Activated CD4-positive, alpha-beta memory T cell treated with anti-CD3 and anti-CD28 coated beads, Interleukin-2, amount 10 ng/mL, durations not matched to agents 7 days and 5 days (primary cell): ENCODE measurements at places on chromosomes 16 and 17.

GRCh38 chr17:9512323-9513168 is 63.1 kb downstream of the STX8 start:
- DNase-seq, result no peak

DNA sequence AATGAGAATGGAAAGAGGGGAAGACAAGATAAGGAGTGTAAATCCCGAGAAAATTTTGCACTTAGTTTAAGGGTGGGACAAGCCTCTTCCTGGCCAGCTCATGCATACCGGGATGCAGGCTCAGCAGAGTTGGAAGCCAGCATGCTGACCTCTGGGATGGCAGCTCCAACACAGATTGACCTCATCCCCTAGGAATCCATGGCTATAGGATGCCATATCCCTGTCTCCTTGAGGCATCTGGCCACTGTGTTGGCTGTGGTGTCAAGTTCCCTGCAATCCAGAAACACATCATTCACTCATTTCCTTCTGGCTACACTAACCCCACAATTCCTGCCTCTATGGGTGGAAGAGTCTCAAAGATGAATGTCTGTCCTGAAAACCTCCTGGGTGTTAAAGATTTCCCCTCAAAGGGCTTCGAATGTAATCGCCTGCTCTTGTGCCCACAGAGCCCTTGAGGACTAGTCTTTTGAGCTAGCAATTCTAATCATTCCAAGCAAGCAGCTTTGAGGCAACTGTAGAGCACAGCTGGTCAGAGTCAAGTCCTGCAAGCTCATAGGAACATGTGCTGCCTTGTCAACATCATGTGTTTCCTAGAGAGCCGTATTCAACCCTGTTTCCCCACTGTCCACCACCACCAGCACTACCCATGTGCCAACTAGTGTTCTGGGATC is 141.4 kb downstream of the PMP22 start:
- no peak for DNase-seq

DNA sequence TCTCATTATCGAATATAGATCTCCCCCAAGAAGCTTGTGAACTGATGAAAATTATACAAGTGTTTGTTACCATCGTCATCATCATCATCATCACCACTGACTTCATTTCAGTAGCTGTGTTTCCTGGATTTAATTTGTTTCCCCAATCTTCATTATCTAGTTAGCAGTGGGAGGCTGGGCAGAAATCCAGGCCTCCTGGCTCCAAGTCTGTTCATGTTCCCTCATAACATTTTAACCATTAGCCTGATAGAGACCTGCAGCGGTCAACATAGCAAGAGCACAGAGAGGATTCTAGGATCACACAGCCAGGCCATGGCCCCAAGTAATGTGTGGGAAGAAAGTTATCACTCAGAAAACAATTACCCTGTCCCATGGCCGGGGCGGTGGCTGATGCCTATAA is 526.2 kb upstream of the CDH11 start:
- no peak for DNase-seq

DNA sequence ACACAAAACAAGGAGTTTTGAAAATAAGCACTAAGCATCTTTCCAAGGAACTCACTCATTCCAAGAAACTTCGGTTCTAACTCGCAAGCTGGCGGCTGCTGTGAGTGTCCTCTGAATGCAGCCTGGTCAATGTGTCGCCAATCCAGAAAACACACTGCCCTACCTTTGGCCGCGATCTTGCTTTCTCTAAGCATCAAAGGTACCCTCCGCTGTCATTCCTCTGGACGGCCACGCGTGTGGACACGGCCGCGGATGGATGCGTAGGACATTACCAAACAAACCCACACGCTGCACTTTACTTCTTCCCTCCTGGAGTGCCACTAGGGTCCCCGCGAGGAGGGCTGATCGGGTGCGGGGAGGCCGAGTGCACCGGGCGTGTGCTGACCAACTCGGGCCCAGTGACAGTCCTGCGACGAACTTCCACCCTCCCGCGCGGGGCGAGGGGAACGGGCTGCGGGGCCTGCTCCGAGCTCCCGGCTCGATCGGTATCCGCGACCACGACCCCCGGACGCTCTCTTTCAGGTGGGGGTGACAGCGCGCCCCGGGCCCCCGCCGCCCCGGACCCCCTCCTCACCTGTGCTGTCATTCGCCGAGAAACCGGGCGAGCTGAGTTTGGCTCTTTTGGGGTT is 1.1 kb downstream of the CREBBP start:
- DNase-seq, result peak; percentile 31

DNA sequence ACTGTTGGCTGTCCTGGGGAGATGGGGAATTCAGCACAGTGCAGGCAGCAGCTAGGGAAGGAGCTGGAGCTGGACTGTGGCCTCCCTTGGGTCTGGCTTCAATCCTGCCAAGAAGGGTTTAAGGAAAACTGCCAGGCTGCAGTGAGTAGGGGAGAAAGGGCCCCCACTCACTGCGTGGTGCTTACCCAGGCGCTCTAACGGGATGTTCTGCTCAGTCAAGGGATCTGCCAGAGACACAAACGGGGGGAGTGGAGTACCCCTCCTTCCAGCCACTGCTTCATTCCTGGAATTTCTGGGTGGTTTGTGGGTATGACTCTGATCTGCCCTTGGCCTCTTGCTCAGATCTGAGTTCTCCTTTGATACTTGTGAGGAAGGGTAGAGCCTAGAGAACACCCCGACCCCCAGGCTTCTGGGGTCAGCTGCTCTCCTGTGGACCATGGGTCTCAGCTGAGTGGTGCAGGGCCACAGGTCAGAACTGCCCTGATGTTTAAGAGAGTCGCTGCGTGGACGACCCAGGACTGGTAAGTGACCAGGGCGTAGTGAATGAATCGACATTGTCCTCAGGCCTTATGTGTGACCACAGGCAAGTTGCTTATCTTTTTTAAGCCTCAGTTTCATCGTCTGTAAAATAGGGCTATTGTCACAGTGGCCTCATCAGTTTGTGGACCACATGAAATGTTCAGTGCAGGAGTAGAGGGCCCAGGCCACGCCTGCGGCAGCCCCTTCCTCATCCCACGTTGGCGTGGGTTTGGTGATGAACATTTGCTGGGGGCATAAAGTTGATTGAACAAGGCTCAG is 9.6 kb downstream of the CRISPLD2 start:
- no peak for DNase-seq

DNA sequence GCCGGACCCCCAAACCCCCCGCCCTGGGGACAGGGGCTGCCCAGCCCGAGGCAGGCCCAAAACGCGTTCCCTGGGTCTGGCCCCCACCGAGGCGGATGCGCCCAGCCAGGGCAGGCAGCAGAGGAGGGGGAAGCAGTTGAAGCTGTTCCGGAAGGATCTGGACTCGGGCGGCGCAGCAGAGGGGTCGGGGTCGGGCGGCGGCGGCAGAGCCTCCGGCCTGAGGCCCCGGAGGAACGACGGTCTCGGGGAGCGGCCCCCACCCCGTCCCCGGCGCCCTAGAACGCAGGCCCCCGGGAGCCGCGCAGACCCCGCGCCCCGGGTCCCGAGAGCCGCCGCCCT is 22.9 kb upstream of the ZFPM1 start:
- no peak for DNase-seq

DNA sequence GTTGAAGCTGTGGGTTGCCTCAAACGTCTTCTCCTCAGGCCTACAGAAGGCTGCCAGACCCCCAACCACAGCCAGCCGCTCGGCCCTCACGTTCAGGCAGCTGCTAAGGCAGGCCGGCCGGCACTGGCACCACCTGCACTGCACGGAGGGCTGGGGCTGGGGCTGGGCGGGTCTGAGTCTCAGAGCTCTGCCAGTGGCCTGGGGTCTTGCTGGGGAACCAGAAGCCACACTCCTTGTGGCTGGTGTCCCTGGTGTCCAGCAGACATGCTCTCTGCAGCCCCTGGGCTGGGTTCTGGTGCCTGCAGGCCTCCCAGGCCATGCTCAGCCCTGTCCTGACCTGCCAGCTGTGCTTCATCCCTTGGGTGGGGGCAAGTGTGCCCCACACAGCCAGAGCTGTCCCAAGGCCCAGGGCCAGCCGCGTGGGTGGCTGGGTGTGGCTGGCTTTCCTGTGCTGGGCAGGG is 42.0 kb downstream of the BAHCC1 start:
- DNase-seq, result no peak

DNA sequence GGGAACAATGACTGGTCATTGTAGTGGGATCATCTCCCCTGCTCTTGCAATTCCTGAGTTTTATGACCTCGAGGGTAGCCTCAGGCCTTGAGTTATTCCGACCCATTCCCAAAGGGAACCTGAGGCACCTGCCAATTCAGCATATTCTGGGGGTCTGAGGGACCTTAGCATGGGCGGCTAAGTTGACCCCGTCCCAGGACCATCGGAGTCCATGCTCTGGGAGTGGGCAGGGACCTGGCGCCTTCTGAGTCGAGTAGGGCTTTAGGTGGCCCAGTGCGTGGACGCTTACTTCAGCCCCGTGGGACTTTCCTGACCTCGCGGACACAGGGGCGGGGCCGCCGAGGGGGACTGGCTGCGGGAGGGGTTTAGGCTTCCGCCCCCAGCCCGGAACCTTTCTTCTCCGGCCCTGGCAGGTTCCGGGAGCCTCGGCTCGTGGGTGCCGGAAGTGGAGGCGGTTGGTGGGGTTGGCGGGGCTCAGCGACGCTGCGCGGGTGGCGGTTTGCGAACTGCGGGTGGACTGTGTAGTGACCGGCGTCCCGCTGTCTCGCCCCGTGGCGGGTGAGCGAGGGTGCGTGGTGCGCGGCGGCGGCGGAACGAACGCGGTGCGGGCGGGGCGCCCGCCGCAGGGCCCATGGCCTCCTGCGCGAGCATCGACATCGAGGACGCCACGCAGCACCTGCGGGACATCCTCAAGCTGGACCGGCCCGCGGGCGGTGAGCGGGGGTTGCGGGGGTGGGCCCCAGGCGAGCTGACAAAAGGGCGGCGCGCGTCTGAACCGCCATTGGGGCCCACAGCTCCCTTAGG is at the start of gene EDC4:
Gene EDC4, plus strand, starts transcription at position 422 of the 804 bp plus-strand sequence. Its CDS starts 210 bp downstream, at position 632.
- DNase-seq, result peak; percentile 90

GRCh38 chr17:49845321-49845720 is 2.5 kb downstream of the TAC4 start:
- no peak for DNase-seq

- no peak for DNase-seq
Measured at GRCh38 chr16:1642148-1642547, 30.0 kb downstream of the CRAMP1 start.

DNA sequence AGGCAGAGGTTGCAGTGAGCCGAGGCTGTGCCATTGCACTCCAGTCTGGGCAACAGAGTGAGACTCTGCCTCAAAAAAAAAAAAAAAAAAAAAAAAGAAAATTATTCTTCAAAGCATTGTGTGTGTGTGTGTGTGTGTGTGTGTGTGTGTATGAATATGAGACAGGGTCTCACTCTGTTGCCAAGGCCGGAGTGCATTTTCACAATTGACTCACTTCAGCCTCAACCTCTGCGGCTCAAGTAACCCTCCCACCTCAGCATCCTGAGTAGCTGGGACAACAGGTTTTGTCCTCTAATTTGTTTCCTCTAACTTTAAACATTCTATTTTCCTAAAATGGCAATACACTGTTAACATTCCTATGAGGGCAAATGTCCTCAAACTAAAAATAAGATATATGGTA is 7.7 kb downstream of the FBXO47 start:
- DNase-seq, result no peak

DNA sequence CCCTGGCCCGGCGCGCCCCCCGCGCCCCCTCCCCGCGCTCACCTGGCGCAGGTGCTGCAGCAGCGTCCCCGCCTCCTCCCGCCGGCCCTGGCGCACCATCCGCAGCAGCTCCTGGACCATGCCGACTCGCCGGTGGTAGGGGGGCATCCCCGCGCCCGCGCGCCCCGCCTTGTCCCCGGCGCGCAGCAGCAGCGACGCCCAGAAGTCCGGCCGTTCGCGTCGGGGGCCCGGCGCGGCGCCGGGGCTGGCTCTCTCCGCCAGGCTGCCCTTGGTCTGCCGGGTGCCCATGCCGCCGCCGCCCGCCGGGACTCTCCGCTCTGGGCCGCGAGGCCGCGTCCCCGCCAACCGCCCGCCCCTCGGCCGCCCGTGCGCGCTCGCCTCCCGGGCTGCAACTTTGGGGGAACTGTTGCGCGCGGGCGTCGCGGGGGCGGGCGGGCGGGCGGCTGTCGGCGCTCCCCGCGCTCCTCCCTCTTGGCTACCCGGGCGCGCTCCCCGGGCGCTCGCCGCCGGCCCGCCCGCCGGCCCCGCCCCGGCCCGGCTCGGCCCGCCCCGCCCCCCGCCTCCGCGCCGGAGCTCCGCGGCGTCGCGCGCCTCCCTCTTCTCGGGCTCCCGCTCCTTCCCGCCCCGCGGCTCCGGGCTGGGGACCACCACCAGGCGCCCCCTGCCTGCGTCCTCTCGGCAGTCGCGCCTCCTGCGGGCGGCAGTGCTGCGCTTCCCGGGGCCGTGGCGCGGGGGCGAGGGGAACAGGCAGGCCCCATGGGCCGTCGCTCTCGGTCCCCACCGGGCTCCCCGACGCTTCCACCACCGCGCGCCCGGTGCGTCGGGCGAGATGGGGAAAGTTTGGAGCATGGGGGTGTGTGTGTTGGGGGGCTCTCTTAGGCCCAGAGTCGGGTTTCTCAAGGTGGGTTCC is at the start of gene LRRC75A:
Gene LRRC75A, minus strand, starts transcription at position 491 of the 910 bp plus-strand sequence. Its CDS starts 203 bp downstream, at position 288.
- peak; percentile 52 for DNase-seq
